NCI-H69 (cell line): ENCODE measurements at places on chromosomes 5 and 9.

- peak; percentile 30 for DNase-seq
These were observed 35.3 kb downstream of the NDFIP1 start for GRCh38 chr5:142143878-142144277.

- DNase-seq, result peak; percentile 54
These were observed 33.1 kb downstream of the DAB2IP start for GRCh38 chr9:121684381-121685145.

DNA sequence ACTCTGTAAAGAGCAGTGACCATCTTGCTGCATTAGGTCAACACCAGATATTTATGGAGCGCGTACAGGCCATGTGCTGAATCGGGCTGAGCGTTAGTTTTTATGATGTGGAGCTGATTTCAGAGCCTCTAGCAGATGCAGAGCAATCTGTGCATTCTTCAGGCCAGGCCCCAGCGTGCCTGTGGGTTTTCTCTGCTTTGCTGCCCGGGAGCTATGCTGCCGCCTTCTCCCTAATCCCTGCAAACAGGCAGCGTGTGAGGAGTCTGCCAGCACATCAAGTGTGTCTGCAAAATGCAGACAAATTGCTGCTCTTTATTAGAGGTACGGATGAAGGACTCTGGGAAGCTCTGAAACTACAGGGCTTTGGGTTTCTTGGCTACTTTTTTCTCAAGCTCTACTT is 170.0 kb downstream of the NTRK2 start:
- DNase-seq, result no peak

GRCh38 chr5:57529864-57530263 is 47.3 kb upstream of the ACTBL2 start:
- no peak for DNase-seq

DNA sequence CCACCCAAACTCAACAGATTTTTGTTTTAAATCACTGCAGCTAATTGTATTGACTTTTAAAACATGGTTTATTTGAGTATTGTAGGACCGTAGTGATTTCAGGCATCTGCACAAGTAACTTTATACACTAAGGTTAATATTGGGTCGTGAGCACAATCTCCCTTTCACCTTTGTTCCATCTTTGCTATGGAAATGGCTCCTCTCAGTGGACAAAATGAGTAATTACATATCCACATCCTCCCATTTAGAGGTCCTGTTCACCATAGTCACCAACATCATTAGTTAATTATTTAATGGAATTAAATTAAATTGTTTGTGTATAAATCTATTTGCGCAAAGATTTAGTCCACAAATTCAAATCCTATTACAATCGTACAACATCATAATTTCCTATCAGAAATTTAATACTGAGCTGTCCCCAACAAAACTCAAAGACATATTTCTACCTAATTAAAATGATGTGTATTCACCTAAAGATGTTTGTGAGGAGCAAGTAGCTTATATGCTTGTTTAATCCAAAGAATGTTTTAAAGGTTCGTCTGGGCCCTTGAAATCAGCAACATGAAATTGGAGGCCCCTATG is 173.0 kb upstream of the DAPK1 start:
- DNase-seq, result peak; percentile 51

DNA sequence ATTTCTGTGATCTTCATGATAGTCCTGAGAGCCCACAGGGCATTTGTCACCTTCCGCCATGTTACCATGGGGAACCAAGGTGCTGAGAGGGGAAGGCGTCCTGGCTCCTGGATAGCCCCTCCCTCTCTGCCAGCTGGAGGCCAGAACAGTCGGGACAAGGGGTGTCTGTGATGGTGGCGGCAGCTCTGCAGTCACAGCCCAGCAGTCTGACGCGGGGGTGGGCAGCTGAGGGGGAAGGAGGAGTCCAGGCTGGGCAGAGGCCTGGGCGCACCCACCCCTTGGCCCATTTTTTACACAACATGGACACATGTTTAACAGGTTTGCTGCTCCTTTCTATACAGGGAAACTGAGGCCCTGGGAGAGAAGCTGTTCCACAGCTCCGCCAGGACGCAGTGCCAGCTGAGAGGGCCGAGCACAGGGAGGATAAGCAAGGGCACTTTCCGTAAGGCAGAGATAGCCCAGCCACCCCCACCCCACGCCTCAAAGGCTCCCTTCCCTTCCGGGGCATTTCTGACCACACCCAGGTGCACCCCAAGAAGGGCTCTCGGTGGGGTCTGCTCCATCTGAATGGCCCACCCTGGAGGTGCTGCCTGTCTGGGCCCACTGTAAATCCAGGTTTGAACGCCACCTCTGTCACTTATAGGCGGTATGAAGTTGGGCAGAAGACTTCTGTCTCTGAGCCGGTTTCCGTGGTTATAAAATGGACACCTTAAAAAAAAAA is 17.1 kb downstream of the LRRC8A start:
- no peak for DNase-seq

- DNase-seq, result no peak
These were observed 210.6 kb downstream of the AUH start for GRCh38 chr9:91150998-91151717.

- no peak for DNase-seq
These were observed 28.8 kb downstream of the FRMD3 start for GRCh38 chr9:83509402-83509801.

DNA sequence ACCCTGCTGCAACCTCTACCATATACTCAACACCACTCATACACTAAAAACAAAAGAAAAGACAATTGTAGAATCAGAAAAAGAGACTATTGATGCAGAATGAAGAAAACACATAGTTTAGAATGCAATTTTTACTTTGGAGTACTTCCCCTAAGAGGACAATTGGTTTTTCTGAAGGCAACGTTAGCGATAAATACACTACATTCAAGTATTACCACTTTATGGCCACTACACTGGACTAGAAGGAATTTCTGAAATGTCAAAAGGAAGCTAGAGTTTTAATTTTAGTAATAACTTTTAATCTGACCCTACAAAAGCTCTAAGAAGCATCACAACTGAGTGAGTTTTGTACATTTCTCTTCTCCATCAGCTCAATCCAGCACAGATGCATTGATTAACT is 24.7 kb downstream of the PUM3 start:
- no peak for DNase-seq

DNA sequence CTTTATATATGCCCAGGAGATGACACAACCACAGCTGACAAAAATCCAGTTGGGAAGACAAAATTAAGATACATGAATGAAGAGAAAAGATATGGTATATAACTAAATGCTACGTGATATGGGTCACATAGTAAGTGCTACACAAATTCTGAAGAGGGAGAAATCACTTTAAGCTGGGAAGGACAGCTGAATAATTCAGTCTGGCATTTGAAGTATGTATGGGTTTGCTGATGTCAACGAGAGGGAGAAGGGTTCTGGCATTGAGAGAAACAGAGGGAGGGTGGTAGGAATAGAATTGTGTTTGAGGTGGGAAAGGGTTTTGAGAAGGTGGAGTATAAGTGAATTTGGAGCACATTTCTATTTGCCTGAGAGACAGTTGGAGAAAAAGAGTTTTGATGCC is 6.7 kb upstream of the SLIT3 start:
- no peak for DNase-seq

- no peak for DNase-seq
These were observed 73.4 kb downstream of the SGCD start for GRCh38 chr5:156400231-156400986.
